Activated CD4-positive, alpha-beta T cell treated with anti-CD3 and anti-CD28 coated beads, Interleukin-10, Interleukin-2, amounts not matched to agents 100 ng/mL and 50 ng/mL, durations not matched to agents 16 hours and 8 hours (primary cell): ENCODE measurements at places on chromosomes 3 and 15.

DNA sequence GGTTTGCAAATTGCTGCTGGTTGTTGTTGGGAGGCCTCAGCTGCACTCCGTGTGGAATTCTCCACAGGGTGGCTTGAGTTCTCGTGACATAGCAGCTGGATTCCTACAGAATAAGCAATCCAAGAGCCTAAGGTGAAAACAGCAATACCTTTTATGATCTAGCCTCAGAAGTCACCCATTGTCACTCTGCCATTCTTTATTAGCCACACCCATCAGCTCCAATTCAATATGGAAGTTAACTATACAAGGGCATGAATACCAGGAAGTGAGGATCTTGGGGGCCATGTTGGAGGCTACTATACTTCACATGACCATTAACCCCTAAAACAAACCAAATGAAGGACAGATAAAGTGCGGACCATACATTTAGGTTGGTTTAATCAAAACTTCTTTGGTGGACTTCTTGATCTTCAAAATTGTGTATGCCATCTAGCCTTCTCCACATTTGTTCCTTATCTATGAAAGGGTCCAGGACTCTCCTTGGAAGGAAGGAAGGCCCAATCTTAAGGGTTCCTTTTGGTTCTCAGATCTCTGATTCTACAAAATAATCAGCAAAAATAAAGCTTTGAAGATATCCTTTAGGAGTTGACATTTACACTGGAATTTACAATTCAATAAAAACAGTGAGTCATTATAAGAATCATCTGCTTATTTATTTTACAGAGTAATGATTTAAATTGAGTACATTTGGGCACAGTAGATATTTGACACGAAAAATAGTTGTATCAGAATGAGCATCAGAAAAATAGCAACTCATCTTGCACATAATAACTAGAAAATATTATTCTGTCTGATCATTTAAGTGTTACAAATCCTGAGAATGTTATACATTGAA, 21.5 kb downstream of the CIAO2A start:
- no peak for DNase-seq

- DNase-seq, result no peak
These were observed 3.7 kb upstream of the ANKUB1 start for GRCh38 chr3:149796026-149796425.

DNA sequence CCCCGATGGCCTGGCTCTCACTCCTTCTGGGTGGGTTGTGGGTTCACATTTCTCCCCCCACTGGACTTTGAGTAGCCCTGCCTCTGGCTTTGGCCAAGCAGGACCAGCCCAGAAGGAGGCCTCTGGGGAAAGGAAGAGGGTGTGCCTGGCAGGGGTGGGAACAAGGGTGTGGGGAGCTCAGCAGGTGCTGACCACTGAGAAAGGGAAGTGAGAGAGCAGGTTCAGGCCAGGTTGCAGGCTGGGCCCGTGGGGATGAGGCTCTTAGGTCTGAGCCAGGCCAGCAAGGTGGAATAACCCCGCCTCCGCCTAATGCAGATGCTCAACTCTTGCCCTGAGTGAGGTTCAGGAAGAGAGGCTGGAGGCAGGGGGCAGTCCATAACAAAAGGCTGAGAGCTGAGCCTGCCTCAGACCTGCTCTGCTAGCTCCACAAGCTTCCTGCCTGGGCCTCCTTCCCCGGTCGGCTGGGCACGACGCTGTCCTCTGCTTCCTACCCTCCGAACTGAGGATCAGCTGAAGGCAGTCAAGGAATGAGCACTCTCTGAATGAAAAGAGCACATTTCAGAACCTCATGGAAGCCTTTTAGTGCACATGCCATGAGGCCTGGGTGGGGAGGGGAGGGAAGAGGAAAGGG, 82.7 kb downstream of the TLE3 start:
- no peak for DNase-seq

DNA sequence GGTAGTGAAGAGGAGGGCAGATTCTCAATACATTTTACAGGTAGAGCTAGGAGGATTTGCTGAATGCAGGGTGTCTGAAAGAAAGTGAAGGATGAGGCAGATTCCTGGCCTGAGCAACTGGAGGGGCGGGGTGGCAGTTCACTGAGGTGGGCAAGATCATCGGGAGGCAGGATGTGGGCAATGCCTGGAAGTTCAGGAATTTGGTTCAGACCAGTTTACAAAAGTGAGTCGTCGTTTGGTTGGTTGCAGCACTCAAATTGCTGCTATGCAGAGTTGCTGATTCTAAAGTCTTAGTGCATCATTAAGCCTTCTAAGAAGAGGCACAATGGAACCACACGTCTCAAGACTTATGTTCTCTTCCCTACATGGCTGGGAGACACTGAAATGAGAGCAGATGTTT, 134.0 kb downstream of the MFSD1 start:
- no peak for DNase-seq

GRCh38 chr15:40103864-40104271, 4.8 kb downstream of the BMF start:
- DNase-seq, result no peak

- peak; percentile 66 for DNase-seq
These were observed 21.2 kb upstream of the CRBN start for GRCh38 chr3:3200632-3201212.

DNA sequence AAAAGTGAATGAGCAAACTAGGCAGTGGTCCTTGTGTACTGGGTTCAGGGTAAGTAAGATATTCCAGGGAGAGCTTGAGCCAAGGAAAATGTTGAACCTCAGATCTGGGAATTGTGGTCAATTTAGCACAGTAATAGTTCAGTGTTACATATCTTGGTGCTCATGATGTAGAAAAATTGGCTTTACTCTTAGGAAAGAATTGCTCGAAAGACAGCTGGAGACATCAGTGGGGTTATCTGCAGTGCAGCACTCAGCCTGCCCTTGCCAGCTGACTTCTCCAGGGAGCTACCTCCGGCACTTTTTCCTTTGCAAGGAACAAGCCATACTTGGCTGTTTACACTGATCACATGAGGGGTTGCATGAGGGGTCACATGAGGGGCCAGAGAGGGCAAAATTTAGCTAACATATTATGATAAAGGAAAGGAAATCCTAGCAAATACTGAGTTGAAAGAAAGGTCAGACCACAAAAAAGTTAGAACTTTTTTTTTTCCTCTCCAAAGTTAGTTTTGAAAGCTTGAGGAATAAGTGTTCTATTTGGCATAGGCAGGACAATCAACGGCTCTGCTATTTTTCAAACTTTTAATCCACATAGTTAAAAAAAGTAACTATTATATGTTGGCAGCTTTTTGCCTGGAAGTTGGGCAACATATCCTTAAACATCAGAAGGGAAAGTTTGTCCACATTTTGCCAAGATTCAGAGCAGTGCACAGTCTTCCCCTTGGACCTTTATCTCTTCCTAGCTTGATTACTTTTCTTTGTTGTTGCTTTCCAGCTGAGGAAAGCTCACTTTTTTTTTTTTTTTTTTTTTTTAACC, 92.4 kb downstream of the COL6A6 start:
- no peak for DNase-seq

DNA sequence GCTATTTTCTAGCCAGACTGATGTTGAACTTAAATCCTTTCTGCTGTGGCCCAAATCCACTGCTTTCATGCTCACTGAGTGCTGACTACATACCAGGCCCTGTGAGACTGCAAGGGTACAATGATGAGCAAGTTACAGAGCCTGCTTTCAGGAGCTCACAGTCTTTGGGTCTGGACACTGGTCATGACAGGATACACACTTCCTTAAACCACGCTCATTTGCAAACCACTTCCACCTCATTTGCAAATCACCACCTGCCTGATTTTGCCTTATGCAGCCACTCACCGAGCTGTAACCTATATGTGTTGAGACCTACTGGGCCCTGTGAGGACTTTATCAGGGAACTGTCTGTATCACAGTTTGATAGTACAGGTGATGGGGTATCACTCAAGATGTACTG, 50.2 kb upstream of the LRRC58 start:
- DNase-seq, result no peak

- no peak for DNase-seq
These were observed 15.8 kb upstream of the RARB start for GRCh38 chr3:25412269-25412668.

- DNase-seq, result peak; percentile 62
These were observed 54.0 kb downstream of the MBNL1 start for GRCh38 chr3:152322756-152323155.

DNA sequence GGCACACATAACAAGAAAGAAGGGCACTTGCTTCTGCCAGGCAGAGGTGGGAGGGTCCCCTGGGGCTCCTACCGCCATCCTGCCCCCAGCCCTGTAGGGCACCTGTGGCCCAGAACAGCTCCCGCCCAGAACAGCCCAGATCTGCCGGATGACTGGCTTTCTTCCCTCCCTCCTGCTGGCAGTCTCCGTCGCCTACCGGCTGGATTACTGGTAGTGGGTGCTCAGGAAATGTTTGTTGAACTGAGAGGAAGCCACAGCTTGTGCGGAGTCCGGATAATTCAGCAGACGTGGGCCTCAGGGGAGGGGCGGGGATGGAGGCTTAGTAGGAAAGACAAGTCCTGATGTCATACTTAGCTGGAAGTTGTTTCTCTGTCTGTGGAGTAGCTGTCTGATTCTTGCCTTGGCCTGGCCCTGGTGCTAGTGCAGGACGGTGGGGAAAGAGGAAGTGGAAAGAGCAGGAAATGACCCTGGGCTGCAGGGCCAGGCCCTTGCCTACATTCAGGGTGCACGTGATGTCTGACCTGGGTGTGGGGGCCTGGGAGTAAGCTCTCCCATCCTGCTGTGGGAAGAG, 6.7 kb downstream of the CCDC9B start:
- DNase-seq, result no peak

DNA sequence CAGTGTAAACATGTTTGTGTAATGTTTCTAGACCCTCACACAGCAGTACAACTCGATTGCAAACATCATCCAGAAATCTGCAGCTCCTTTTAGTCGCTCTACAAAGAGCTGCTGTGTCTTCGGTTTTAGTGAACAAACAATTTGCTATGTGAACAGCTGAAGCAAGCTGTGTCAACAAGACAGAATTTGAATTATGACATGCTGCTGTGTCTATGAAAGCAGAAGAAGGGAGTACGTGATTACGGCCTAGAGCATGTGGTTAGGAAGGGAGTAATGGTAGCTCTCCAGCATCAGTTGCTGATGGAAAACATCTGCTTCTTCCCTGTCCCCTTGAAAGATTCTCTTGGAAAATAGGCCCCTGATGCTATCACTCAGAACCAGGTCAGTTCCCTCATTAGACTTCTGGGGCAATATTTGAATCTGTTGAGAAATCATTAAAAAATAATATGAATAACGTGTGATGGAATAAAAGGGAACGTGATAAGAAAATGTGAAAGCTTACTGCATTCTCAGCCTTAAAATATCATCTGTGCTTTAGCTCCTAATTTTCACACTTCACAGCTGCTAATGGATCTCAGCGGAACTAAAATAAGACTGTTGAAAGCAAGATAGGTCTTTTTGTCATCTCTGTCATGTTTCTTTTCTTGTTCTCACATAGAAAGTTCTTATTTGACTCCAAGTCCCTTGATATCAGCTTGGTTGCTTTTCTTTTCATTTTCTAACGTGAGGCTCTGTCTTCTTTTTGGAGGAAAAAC, 891.5 kb downstream of the ROBO2 start:
- no peak for DNase-seq

DNA sequence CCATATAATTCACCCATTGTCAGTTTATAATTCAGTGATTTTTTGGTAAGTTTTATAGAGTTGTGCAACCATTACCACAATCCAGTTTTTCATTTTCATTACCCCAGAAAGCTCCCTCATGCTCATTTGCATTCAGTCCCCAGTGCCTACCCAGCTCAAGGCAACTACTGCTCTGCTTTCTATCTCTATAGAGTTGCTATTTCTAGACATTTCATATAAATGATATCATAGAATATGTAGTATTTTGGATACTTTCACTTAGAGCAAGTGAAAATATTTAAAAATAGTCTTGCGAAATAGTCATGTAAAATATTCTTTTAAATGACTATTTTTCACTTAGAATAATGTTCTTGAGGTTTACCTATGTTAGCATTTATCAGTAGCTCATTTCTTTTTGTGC, 42.1 kb downstream of the ZNF654 start:
- DNase-seq, result no peak

DNA sequence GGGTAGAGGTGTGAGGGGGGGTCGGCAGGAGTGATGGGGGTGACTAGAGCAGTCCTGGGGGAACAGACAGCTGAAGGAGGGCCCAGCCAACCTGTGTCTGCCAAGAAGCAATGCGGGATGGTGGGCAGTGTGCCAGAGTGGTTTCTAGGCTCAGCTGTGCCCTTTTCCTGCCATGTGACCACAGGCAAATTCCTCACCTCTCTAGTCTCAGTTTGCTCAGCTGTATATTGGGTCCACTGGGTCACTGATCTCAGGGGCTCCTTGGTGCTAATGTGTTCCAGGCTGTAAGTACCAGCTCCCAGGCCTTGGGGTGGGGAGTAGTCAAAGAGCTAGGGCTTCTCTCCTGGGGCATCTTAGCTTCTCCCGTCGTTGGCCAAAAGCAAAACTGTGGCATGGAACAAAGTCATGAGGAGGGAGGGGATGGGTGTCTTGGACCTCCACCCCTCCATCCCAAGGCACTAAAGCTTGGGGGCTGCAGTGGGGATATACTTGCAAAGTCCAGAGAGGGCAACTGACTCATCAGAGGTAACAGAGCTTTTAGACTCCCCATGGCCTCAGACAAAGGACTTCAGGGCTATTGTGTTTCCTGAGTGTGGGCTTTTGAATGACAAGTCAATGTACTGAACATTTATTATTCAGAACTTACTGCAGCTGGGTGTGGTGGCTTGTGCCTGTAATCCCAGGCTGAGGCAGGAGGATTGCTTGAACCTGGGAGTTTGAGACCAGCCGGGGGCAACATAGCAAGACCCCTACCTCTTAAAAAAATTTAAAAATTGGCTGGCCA, 20.9 kb downstream of the SMAD6 start:
- DNase-seq, result no peak

DNA sequence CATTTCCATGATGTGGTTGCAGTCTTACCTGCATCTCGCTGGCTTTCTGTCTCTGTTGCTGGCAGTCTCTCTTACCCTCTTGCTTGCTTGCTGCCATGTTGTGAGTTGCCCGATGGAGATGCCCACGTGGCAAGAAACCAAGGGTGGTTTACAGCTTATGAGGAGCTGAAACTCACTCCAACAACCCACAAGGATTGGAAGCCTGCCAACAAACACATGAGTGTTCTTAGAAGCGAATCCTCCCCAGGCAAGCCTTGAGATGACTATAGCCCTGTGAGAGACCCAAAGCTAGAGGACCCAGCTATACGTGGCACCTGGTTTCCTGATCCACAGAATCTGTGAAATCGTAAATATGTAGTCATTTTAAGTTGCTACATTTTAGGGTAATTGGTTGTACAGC, 490.9 kb upstream of the ADAMTS9 start:
- no peak for DNase-seq

DNA sequence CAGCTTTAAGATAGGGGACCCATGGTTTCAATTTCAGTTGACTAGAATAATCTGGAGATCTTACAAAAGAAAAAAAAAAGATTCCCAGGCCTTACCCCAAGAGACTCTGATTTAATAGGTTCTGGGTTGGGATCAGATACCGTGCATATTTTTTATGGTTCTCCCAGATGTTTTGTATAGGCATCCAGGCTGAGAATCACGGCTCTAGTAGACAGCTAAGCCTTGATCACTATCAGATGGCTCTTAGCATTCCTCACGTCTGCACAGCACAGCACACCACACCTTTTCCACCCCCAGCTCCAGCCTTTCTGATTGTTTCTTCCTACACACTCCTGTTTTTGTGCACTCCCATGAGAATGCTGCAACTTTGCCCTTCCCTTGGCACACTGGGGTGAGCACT, 40.8 kb downstream of the TMEM45A start:
- no peak for DNase-seq
